ENCODE measurements at places on chromosomes 2 and 18.
A peak's percentile ranks its signal among the peaks of the same experiment; 100 is the strongest.

GRCh38 chr2:179605341-179605740 lies 256.1 kb downstream of the ZNF385B start:
- no peak for DNase-seq

DNA sequence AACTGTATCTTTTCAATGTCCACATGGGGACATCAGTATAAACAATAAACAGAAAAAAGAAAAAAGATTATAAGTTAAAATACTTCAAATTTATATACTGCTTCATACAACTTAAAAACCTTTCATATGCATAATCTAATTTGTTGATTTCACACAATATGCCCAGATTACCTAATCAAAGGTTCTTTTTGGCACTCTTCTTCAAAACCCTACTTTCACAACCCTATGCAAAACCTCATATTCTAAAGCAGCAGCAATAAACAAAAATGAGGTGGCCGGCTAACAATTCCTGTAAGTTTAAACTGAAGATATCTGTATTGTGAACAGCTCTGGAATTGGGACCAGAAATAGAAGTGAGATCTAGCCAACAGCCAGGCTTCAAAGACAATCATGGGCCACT lies 28.6 kb downstream of the STK17B start:
- DNase-seq: no peak

DNA sequence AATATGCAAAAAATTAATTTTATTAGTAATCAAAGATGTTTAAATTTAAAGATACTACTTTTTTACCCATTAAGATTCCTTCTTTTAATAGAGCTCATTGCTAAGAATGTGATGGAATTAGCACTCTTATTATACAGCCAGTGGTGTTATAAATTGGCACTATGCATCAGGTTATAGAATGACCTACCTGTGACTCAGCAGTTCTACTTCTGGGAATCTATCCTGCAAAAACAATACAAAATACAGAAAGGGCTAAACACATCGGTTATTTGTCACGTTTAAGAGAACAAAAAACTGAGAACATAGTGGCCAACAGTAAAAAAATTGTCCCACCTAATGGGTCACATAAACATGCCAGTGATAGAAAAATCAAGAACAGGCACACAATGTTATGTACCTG lies 9.4 kb upstream of the ADD2 start:
- no peak for DNase-seq

GRCh38 chr2:15894481-15895144 lies 45.7 kb upstream of the MYCN start:
- DNase-seq: no peak

DNA sequence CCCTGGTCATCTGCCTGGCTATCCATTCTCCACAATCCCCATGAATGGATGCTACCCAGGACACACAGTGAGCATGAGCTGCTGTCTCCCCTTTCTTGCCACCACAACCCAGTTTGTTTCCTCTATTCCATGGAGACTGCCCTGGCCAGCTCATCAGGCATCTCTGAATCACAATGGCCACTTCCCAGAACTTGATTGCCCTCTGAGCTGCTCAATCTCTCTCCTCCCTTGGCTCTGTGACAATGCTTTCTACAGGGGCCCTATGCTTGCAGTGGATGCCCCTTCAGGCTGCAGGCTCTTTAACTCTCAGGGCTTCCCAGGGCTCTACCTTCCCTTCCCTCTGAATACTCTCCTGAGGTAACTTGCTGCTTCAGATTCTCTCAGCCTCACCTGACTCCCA lies 14.4 kb upstream of the SLC4A5 start:
- DNase-seq: no peak

- DNase-seq: no peak
Measured at GRCh38 chr2:219081096-219081495, 20.4 kb upstream of the IHH start.

DNA sequence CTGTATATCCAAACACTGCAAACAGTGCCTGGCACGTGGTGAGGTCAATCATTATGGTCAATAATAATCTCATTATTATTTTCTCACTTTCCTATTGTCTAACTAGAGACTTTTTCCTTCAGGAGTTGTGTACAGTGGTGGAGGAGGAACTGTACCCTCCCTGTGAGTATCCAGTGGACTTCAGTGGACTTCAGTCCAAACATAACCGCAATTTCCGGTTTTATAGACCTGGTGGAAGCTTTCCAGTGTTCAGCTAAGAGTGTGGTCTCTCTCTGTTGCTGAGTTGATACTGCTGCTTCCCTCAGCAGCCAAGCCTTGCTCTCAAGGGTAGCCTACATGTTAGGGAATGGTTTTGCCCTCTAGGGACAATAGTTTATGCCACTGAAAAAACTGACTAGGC lies 447.1 kb downstream of the TMEM182 start:
- no peak for DNase-seq

DNA sequence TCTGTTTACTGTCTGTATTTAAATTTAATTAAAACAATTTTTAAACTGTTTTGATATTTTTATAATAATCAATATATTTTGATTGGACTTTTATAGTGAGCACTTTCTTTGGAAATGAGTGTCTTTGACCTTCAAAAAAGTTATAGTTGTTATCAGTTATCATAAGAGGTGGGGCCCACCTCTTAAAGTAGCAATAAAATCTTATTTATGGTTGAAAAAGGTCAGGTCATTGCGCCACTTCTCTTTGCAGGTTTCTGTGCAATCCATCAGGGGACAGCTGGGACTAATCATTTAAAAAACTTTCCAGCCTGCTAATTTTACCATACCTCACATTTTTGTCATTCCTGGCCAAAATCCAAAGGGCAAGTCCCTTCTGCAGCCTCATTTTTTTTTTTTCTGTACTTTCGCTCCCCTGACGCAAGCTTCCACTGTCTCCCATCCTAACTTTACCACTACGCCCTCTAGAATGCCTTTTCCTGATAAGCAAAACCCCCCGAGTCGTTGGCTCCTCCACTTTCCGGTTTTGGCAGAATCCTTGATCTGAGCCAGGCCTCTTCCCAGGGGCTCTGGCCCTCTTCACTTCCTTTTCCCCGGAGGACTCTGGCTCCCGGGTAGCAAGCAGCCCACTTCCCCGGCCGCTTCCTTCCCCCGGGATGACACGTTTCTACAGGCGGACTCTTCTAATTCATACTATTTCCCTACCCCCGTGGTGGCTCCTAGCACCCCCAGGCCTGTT lies 1.1 kb upstream of the SEH1L start:
- DNase-seq: peak; percentile 76

All from NCI-H2171 treated with DMSO at 0.1 percent for 48 hours (cell line).